ENCODE measurements at places on chromosomes 5 and 9. TPM values are rescaled to one million over a fixed set of nuclear protein-coding genes. Genes with fewer than 3 reads are reported as not detected.

- H3K4me1 ChIP-seq: no peaks in the 10 kb centered on the region
- H3K4me3 ChIP-seq: no peak overlapping the region
- 0 out of 2 replicates have a peak, but pooled peaks cover 3% of the 10 kb centered on the region for H3K27me3 ChIP-seq
- no peak overlapping the region for H3K27ac ChIP-seq
- H3K36me3 ChIP-seq: no peaks in the 10 kb centered on the region
- DNase-seq: no peak
These were observed 98.6 kb upstream of the MSX2 start for GRCh38 chr5:174625591-174626350.

SLIT3 gene
- total RNA-seq: 61.9 TPM

DNA sequence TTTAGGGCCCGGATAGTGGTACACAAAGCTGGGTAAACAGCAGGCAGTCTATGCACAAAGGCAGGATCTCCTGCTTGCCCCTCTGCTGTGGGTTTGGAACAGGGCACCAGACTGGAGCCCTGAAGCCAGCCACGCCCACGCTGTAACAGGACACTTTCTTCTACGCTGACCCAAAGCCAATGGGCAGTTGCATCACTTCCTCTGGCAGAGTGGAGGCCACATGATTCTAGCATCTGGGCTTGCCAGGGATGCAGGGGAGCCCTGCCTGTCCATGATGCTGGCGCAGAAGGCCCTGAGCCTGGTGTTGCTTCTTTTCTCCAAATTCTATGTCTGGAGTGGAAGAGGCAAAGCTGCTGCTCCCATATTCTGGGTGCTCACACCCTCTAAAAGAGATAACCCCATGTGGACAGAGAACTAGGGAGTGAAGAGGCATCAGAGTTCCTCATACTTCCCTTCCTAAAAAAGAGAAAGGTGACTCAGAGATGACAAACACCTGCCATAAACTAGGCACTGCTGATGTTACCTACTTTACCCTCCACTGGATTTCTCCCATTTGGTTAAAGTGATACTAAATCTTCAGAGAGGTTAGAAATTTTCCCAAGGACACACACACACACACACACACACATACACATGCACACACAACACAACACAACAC lies 260.3 kb upstream of the KLF4 start:
- H3K36me3 ChIP-seq: no peaks in the 10 kb centered on the region
- no peaks in the 10 kb centered on the region for H3K27me3 ChIP-seq
- H3K4me3 ChIP-seq: no peak overlapping the region
- peaks cover 36% of the 10 kb centered on the region for H3K4me1 ChIP-seq
- DNase-seq: peak; percentile 97

DNA sequence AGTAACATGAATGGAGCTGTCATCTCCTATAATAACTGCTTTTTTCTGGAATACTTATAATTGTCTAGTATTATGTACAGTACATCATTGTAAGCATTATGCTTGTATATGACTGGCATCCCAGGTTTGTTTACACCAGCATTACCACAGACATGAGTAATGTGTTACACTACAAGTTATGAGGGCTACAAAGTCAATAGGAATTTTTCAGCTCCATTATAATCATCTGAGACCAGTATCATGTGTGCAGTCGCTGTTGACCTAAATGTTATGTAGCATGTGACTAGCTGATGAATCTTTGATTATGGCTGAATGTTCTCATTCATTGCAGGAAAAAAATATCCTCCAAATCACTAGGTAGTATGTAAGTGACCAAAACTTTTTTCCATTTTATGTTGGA lies 2.2 kb downstream of the ZCCHC9 start:
- 0 out of 2 replicates have a peak overlapping the region, but pooled peaks have one; percentile 4 for H3K4me3 ChIP-seq
- H3K27ac ChIP-seq: peak overlapping the region; percentile 43
- peaks cover 5% of the 10 kb centered on the region for H3K36me3 ChIP-seq

GRCh38 chr5:10315824-10316509 lies 8.3 kb upstream of the CMBL start:
- no peak overlapping the region for H3K4me3 ChIP-seq
- no peak for DNase-seq
- H3K27ac ChIP-seq: no peak overlapping the region
- no peaks in the 10 kb centered on the region for H3K4me1 ChIP-seq

EQTN gene
- not detected for total RNA-seq

MUSK gene
- not detected for total RNA-seq

ADAMTS2 gene
- total RNA-seq: 132 TPM

- H3K4me3 ChIP-seq: peak overlapping the region; percentile 41
- no peaks in the 10 kb centered on the region for H3K27me3 ChIP-seq
- peak overlapping the region; percentile 99 for H3K27ac ChIP-seq
- peak; percentile 97 for DNase-seq
- H3K4me1 ChIP-seq: peaks cover 59% of the 10 kb centered on the region
These were observed 25.7 kb downstream of the DPYSL3 start for GRCh38 chr5:147483961-147484707.

IFNA21 gene
- total RNA-seq: not detected

GRCh38 chr5:172527559-172527958 lies 73.2 kb upstream of the SH3PXD2B start:
- no peak overlapping the region for H3K4me3 ChIP-seq
- no peaks in the 10 kb centered on the region for H3K36me3 ChIP-seq
- no peaks in the 10 kb centered on the region for H3K4me1 ChIP-seq
- H3K27me3 ChIP-seq: peaks cover 39% of the 10 kb centered on the region

SNX24 gene
- 20.8 TPM for total RNA-seq

ESM1 gene
- 25.5 TPM for total RNA-seq

DNA sequence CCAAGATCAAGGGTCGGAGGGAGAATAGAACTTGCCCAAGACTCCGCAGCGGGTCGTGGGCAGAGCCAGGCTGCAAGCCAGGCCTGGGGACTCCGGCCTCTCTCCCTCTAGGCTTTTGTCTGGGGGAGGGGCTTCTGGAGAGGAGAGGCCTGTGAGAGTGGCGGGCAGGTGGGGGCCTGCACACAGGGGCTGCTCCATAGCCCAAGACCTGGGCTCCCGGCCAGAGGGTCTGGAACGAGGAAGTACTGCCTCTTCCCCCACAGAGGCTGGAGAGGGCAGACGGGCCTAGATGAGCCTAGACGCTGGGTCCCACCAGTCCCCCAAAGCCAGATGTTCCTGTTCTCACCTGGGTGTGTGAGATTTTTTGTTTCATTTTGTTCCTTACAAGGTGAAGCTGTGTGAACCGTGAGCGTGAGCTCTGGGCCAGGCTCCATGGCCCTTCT lies 5.2 kb upstream of the ST6GALNAC6 start:
- peaks cover 32% of the 10 kb centered on the region for H3K4me1 ChIP-seq
- H3K27ac ChIP-seq: no peak overlapping the region
- H3K4me3 ChIP-seq: no peak overlapping the region
- no peak for DNase-seq

BNC2 gene
- total RNA-seq: 18.5 TPM

GRCh38 chr9:127651697-127652610 lies 39.9 kb downstream of the STXBP1 start:
- H3K4me1 ChIP-seq: no peaks in the 10 kb centered on the region
- no peaks in the 10 kb centered on the region for H3K27me3 ChIP-seq
- peaks cover 8% of the 10 kb centered on the region for H3K36me3 ChIP-seq
- no peak for DNase-seq
- no peak overlapping the region for H3K4me3 ChIP-seq

All from GM23248 (cell line).